ENCODE measurements at places on chromosomes 7 and 10. TPM values are rescaled to one million over a fixed set of nuclear protein-coding genes. Genes with fewer than 3 reads are reported as not detected.

Gene PNLIPRP1
- total RNA-seq: not detected

Gene C10orf143
- 5.0 TPM for total RNA-seq

Gene TFEC
- not detected for total RNA-seq

Gene ZNF735
- total RNA-seq: not detected

Gene COBL
- not detected for total RNA-seq

Gene PPP1R3C
- 0.15 TPM for total RNA-seq

Gene TMEM229A
- not detected for total RNA-seq

Gene PLXNA4
- total RNA-seq: 0.04 TPM

Gene CPXM2
- total RNA-seq: not detected

Gene IGF2BP3
- 0.67 TPM for total RNA-seq

Gene PIP
- not detected for total RNA-seq

Gene CPA1
- not detected for total RNA-seq
